ENCODE measurements at places on chromosomes 2 and 18.

- no peak within 1 kb of the TSS for H3K27ac ChIP-seq
- no peak for DNase-seq
- no peaks in the 10 kb centered on the region for H3K36me3 ChIP-seq
- H3K4me1 ChIP-seq: peaks cover 5% of the 10 kb centered on the region
- peaks cover 11% of the 10 kb centered on the region for H3K27me3 ChIP-seq
Observed at GRCh38 chr2:237590272-237591140, at the start of gene RAB17. Gene RAB17 (minus strand): TSS chr2:237590734. CDS start chr2:237586154, 4,580 bp downstream.

DNA sequence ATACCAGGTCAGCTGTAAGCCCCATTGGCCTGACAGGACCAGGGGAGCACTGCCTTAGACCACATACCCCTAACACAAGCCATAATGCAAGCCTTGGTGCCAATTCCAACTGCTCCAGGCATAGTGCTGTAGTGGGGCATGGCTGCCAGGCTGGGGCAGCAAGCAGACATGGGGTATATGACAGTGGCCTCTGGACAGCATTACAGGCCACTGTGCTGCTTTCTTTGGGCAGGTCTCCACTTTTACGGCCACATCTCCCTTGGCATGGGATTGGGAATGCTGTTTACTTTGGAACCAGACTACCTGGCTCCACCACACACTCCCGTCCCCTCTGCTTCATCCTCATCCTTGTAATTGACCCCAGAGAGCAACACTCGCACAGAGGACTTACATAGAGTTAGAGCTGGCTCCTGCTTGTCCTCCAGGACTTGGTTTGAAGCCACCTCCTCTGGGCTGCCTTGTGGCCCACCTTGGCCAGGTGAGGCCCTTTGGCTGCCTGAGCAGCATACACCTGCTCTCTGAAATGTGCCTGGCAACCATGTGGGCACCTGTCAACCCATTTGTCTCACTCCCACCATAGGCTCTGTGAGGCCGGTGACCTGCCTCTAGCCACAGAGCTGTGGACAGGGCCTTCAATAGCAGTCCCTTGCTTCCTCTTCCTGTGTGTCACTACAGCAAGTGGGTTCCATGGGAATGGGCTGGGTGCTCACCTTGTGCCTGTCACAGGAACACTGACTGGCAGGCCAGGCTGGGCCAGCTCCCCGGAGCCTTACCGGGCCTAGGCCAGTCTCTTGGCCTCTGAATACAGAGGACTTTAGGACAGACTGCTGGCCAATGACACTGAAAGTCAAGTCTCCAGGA is 262.6 kb upstream of the HS6ST1 start:
- H3K27ac ChIP-seq: no peak overlapping the region
- no peaks in the 10 kb centered on the region for H3K4me1 ChIP-seq
- no peaks in the 10 kb centered on the region for H3K36me3 ChIP-seq
- H3K4me3 ChIP-seq: peak overlapping the region; percentile 30
- H3K27me3 ChIP-seq: no peaks in the 10 kb centered on the region

DNA sequence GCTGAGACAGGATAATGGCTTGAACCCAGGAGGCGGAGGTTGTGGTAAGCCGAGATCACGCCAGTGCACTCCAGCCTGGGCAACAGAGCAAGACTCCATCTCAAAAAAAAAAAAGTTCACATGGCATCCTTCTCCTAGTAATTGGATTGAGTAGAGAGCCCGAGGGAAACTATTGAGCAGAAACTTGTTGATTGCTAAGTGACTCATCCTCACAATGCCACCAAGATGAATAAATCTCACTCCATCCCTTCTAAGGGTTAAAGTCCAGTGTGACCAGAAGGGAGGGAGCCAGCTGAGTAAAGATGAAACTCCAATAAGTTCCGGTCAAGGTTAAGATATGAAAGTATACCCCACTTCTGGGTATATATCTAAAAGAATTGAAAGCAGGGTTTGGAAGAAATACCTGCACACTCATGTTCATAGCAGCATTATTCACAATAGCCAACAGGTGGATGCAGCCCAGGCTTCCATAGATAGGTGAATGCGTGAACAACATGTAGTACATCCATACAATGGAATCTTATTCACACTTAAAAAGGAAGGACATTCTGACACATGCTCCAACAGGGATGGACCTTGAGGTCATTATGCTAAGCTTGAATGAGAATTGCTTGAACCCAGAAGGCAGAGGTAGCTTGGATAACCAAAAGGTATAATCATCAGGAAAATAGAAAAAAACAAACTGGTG is 13.0 kb upstream of the FHL2 start:
- no peak for DNase-seq
- H3K27ac ChIP-seq: no peak overlapping the region
- H3K4me1 ChIP-seq: no peaks in the 10 kb centered on the region
- H3K36me3 ChIP-seq: no peaks in the 10 kb centered on the region
- H3K27me3 ChIP-seq: no peaks in the 10 kb centered on the region

GRCh38 chr18:48942086-48942485 is 8.7 kb downstream of the SMAD7 start:
- no peak overlapping the region for H3K4me3 ChIP-seq
- no peak for DNase-seq
- peaks cover 1% of the 10 kb centered on the region for H3K27me3 ChIP-seq
- no peaks in the 10 kb centered on the region for H3K36me3 ChIP-seq
- H3K4me1 ChIP-seq: peaks cover 28% of the 10 kb centered on the region
- H3K27ac ChIP-seq: no peak overlapping the region

GRCh38 chr2:38419499-38419898 is 42.4 kb upstream of the ATL2 start:
- no peak overlapping the region for H3K27ac ChIP-seq
- H3K36me3 ChIP-seq: no peaks in the 10 kb centered on the region
- peaks cover 2% of the 10 kb centered on the region for H3K4me1 ChIP-seq
- H3K4me3 ChIP-seq: no peak overlapping the region
- H3K27me3 ChIP-seq: peaks cover 11% of the 10 kb centered on the region
- DNase-seq: no peak

- peaks cover 9% of the 10 kb centered on the region for H3K4me1 ChIP-seq
- H3K4me3 ChIP-seq: peak overlapping the region; percentile 80
- DNase-seq: no peak
- H3K36me3 ChIP-seq: no peaks in the 10 kb centered on the region
Observed at GRCh38 chr18:79400091-79400590, 4.4 kb downstream of the NFATC1 start.

GRCh38 chr2:30037016-30037415 is 109.8 kb upstream of the YPEL5 start:
- H3K36me3 ChIP-seq: no peaks in the 10 kb centered on the region
- no peak overlapping the region for H3K27ac ChIP-seq
- peaks cover 2% of the 10 kb centered on the region for H3K27me3 ChIP-seq
- no peaks in the 10 kb centered on the region for H3K4me1 ChIP-seq
- no peak overlapping the region for H3K4me3 ChIP-seq
- no peak for DNase-seq

DNA sequence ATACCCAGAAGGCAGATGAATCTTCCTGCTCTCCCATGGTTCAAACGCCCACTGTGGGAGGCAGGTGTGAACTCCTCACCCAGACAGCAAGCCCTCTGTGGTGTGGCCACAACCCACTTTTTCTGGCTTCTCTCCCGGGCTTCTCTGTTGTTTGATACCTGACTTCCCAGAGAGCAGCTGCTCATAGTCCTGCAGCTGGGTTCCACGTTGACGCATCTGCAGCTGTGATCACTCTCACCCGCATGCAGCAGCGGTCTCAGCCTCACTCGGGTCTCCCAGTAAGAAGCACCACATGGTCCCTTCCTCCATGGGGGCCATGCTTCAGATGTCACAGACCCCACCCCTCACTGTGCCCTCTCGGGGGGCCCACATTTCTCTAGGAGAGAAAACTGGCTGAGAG is 3.5 kb downstream of the ASPRV1 start:
- H3K27ac ChIP-seq: no peak overlapping the region
- no peaks in the 10 kb centered on the region for H3K36me3 ChIP-seq
- no peaks in the 10 kb centered on the region for H3K27me3 ChIP-seq
- no peak overlapping the region for H3K4me3 ChIP-seq

- H3K27ac ChIP-seq: no peak overlapping the region
- H3K4me1 ChIP-seq: no peaks in the 10 kb centered on the region
- no peak for DNase-seq
- no peaks in the 10 kb centered on the region for H3K27me3 ChIP-seq
- no peaks in the 10 kb centered on the region for H3K36me3 ChIP-seq
- no peak overlapping the region for H3K4me3 ChIP-seq
Observed at GRCh38 chr2:31222071-31222470, 4.8 kb upstream of the CAPN14 start.

- H3K36me3 ChIP-seq: peaks cover 45% of the 10 kb centered on the region
- no peak overlapping the region for H3K27ac ChIP-seq
- no peak for DNase-seq
- H3K4me3 ChIP-seq: no peak overlapping the region
- H3K27me3 ChIP-seq: no peaks in the 10 kb centered on the region
- no peaks in the 10 kb centered on the region for H3K4me1 ChIP-seq
Observed at GRCh38 chr2:25960920-25961319, 21.4 kb downstream of the KIF3C start.

DNA sequence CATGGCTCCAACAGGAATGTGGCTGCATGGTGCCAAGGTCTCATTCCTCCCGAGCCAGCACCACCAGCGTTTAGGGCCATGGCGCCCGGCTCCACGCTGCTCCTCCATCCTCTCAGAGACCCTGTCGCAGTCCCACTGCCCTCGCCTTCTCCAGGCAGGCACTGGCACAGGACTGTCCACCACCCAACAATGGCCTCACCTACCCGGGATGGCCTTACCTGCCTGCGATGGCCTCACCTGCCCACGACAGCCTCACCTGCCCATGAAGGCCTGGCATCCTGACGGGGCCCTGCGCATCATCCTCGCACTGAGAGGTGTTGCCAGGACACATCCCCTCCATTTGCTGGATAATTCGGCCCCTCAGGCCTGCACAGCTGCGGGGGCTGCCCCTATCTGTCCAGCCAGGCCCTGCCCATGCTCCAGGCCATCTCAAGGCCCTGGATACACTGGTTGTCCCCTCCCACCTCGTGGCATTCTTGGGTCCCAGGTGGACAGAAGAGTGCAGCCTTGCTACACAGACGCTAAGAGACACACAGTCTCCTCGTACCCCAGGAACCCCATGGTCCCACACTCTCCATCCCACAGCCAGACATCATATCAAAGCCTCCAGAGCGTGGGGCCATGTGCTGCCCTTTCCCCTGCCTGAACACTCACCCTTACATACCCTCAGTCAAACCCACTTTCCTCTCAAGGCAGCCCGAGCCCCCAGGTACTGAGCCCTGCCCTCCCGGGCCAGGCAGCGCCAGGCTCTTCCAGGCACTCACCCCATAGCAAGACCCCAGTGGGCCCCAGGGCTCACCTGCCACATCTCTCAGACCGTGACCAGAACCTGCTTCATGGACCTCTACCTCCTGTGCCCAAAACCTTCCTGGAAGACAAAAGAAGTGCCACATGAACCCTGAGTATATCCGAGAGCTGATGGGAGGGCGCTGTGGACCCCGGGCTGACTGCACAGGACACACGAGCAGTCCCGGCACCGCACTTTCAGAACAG is 268.6 kb downstream of the EIPR1 start:
- peaks cover 3% of the 10 kb centered on the region for H3K27me3 ChIP-seq
- H3K4me1 ChIP-seq: peaks cover 10% of the 10 kb centered on the region
- no peak overlapping the region for H3K27ac ChIP-seq
- no peaks in the 10 kb centered on the region for H3K36me3 ChIP-seq

DNA sequence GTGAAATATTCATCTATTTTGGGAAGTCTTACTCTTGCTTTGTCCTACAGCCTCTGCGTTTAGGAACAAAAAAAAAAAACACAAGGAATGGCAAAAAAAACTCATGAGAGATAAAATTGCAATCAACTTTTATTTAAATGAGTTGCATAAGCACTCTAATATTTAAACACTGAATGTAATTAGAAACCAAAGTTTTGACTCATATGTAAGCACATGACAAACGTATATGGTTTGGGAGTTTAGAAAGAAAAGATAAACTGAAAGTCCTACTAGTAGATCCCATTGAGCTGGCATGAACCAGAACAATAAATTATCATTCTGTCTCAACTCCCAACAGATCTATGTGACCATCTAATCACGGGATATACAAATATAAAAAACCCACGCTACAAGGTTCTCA is 44.8 kb downstream of the REV1 start:
- H3K4me3 ChIP-seq: no peak overlapping the region
- H3K4me1 ChIP-seq: no peaks in the 10 kb centered on the region
- H3K27ac ChIP-seq: no peak overlapping the region
- peaks cover 4% of the 10 kb centered on the region for H3K36me3 ChIP-seq
- no peak for DNase-seq

DNA sequence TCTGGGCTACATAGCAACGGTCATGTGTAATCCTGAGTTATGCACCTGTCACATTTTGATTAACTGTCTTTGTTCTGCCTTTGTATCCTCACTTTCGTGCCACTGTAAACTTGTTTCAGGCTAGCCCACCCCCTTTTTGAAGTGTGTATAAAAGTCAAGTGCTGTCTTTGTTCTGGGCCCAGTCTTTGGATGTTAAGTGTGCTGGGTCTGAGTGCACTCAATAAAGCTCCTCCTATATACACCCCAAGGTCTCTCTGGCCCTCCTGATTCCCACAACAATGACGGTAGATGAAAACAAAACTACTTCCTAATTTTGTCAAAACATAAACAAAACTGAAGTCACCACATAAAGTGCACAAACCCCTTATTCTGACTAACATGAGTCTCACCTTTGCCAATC is 633.4 kb downstream of the DSC3 start:
- no peaks in the 10 kb centered on the region for H3K36me3 ChIP-seq
- H3K27me3 ChIP-seq: no peaks in the 10 kb centered on the region
- no peaks in the 10 kb centered on the region for H3K4me1 ChIP-seq
- H3K4me3 ChIP-seq: no peak overlapping the region
- no peak for DNase-seq
- no peak overlapping the region for H3K27ac ChIP-seq

- DNase-seq: no peak
- no peak overlapping the region for H3K4me3 ChIP-seq
- H3K27ac ChIP-seq: no peak overlapping the region
- no peaks in the 10 kb centered on the region for H3K4me1 ChIP-seq
- no peaks in the 10 kb centered on the region for H3K27me3 ChIP-seq
- no peaks in the 10 kb centered on the region for H3K36me3 ChIP-seq
Observed at GRCh38 chr2:6103949-6104348, 411.8 kb downstream of the SOX11 start.

GRCh38 chr18:66873899-66874298 is 270.0 kb upstream of the CDH19 start:
- DNase-seq: no peak
- H3K27me3 ChIP-seq: no peaks in the 10 kb centered on the region
- no peak overlapping the region for H3K4me3 ChIP-seq
- no peak overlapping the region for H3K27ac ChIP-seq
- H3K4me1 ChIP-seq: no peaks in the 10 kb centered on the region

DNA sequence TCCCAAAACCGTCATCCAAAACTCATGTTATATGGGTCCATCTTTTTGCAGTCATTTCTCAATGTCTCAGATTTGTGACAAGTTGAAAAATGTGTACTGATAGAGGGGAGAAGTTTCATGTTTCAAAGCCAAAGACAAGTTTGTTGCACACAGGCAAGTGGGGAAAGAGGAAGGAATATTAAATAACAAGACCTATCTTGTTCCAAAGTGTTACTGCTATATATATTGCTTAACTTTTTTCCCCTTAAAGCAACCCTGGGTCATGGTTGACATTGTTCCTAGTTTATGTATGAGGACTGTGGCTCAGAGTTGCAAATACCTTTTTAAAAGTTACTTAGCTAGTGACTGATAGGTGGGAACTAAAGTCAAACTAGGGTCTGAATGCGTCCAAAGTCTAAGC is 1.7 kb downstream of the ITGA4 start:
- peaks cover 5% of the 10 kb centered on the region for H3K4me1 ChIP-seq
- H3K27me3 ChIP-seq: peaks cover 5% of the 10 kb centered on the region
- no peak for DNase-seq
- no peak overlapping the region for H3K4me3 ChIP-seq
- H3K27ac ChIP-seq: no peak overlapping the region
